ENCODE measurements at places on chromosomes 2 and 18. TPM values are rescaled to one million over a fixed set of nuclear protein-coding genes. Genes with fewer than 3 reads are reported as not detected.

DNA sequence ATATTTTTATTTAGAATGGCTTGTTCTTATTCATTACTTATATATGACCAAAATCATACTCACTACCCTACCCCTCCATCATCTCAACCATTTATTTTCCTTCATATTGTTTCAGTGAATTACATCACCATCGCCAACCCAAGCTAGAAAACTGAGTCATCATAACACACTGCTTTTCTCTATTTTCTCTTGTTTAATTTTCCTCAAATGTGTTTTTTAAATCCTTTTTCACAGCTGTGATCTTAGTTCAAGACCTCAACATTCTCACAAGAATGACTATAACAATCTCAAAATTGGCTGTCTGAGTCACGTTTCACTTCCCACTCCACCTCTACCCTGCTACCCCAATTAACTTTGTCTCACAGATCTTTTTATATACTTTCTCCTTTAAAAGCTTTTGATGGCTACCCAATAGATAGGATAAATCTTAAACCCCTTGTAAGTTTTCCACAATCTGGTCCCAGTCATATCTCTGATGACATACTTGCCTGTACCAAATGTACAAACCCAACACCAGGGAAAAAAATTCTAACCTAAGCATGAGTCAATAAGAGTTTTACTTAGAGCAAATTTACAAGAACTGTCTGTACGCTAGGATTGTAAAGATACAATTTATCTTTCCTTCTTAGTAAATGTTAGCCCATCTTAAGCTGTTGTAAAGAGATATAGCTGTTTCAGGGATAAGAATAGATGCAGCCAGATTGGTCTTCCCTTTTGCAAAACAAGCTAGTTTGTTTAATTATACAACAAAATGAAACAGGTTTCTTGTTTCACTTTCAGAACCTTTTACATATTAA is 635.1 kb upstream of the SLC39A10 start:
- DNase-seq = no peak

DNA sequence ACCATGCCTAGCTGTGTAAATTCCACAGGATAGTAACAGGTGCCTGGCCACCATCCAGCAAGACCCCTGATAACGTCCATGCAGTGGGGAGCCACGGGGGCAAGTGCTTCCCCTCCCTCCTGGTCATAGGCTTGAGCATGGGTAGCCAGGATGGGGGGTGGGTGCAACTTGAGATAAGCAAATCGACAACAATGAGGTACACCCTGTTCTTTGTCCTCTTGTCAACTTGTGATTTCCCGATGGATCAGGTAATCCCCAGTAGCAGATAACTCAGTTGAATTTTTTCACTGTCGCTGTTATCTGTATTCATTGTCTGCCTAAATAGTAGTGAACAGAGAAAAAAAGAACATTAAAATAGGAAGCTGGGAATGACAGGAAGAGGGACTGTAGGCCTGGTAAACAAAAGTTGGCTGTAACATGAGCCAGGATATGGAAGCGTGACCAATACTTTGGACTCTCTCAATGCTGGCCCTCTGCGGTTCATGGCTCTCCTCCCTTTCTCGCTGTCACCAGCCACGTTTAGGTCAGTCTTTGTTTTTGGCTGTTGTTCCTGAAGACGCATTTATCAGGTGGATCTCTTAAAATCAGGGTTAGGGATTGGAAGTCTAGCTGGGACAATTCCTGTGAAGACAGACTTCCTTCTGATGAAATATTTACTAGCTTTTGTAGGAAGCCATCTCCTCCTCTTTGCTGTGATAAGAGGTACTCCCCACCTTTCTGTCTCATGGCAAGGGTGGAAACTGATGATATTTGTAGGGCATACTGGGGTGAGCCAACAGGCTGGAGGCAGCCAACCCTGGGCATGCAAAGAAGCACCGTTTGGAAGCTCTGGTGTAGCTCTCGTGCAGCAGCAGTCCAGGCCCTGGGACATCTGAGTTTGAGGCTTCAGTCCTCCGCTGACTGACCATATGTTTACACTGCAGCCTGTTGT is 42.4 kb downstream of the TCF7L1 start:
- DNase-seq = peak; percentile 47

- no peak for DNase-seq
Measured at GRCh38 chr18:8504424-8504823, 104.8 kb upstream of the RAB12 start.

- no peak for DNase-seq
Measured at GRCh38 chr2:69561101-69561500, 82.4 kb downstream of the AAK1 start.

DNA sequence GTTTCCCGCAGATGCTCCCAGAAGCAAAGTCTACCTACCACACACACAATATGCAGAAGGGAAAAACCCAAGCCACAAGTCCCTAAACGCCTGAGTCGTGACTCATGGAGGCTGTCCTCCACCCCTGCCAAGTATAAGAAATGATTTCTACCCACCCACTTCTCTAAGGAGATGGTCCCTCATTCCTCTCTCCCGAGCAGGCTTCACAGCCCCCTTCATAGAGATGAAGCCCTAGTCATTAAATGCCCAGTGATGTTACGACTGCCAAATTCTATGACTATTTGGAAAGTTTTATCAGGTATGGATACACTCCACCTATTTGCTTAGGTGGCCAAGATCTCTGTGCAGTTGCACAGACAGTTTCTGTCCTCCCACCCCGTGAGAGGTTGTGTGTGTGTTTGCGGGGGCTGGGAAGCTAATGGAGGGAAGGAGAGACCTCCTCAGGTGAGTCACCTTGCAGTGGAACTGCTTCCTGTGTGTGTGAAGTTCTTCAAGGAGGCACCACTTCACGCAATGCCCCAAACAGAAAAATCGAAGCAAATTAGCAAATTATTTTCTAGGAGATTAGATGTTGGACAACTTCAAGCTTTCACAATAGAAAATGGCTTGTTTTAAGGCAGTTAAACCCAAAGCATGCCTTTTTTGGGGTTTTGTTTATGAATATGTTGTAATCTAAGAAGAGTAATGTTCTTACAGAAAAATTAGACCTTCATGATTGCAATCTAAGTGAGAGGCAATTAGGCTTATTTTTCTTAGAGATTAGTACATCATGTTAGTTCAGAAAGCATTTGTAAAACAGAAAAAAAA is 175.2 kb downstream of the TGIF1 start:
- no peak for DNase-seq

- DNase-seq = no peak
Measured at GRCh38 chr2:171512683-171513195, 9.5 kb upstream of the CYBRD1 start.

- no peak for DNase-seq
Measured at GRCh38 chr2:106948540-106948939, 62.6 kb upstream of the ST6GAL2 start.

- DNase-seq = peak; percentile 80
Measured at GRCh38 chr18:13382366-13382953, 163.9 kb downstream of the LDLRAD4 start.

DNA sequence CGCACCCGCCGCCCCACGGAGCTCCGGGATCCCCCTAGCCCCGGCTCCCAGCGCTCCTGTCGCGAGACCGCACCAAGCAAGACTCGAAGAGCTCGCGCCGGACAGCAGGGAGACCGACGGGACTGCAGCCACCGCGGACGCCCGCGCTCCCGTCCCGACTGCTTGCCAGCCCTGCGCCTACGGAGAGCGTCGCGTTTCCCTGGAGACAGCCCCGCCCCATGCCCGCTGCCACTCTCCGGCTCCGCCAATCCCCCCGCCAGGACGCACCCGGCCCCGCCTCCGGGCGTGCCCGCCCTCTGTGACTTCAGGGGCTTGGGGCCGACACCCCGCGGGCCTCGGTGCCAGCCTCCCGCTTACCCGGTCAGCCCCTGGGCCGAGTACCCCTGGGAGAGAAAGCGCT is at the start of gene ANKMY1:
Gene ANKMY1 (minus strand): TSS at position 181 of the 400 bp plus-strand sequence. CDS start 653 bp downstream, outside the sequence.
- peak; percentile 89 for DNase-seq

DNA sequence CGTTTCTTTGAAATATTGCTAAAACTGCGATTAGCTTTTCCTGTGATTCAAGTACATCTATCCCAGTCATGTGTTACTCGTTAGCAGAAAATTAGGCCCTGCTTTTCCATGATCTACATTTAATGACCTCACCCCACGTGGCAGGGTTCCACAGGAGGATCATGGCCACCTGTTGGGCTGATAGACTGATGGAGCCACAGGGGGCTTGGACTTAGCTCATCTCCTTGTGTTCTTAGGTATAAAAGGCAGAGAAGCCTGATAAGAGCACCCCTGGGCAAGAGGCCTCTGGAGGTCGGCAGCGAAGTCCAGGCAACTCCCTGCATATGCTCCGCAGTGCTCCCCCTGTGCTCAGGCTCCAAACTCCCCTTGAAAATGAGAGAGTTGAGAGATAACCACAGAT is 12.9 kb downstream of the FZD7 start:
- DNase-seq = no peak

- DNase-seq = no peak
Measured at GRCh38 chr18:43081396-43081795, 34.1 kb downstream of the RIT2 start.

- DNase-seq = peak; percentile 52
Measured at GRCh38 chr2:238651306-238652052, 196.4 kb upstream of the TWIST2 start.

DNA sequence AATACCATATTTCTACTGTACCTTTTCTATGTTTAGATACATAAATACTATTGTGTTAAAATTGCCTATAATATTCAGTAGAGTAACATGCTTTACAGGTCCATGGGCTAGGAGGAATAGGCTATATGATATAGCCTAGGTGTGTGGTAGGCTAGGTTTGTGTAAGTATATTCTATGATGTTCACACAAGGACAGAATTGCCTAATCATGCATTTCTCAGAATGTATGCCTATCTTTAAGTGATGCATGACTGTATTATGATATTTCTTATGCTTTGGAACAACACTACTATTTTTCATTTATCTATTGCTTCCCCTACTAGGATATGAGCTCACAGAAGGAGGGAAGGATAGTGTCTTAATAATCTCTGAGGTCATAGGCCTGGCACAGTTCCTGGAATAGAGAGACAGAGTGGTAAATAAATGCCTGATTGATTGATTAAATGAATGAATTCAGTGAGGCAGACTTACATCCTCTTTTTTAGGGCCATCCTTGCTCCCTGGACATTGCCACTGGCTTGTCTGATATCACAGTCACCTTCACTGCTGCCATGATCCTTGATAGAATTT is 121.0 kb downstream of the MYO3B start:
- DNase-seq = no peak

DNA sequence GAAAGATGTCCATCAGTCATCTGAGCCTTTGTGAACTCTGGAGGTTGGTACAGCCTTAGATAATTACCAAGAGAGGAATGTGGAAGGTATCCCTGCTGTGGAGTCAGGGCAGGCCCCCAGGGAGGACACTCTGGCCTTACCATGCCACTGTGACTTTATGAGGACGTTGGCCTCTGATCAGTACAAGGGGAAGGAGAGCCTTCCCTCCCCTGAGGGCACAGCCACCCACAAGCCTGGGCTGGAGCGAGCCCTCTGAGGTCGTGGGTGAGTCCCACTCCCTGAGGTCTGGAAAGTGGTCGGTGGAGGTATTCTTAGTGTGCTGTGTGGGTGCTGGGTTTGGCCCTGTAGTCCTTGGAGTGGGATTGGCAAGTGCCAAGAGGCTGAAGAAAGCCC is 91.6 kb downstream of the STPG4 start:
- no peak for DNase-seq

DNA sequence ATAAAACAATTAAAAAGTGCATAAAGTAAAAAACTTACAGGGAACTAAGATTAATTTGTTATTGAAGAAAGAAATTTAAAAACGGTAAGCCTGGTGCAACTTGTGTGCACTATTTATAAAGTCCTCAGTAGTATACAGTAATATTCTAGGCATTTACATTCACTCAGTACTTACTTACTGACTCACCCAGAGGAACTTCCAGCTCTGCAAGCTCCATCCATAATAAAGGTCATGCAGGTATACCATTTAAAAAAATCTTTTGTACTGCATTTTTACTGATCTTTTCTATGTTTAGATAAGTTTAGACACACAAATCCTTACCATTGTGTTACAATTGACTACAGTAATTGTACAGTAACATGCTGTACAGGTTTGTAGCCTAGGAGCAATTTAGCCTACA is 51.5 kb upstream of the NXPH2 start:
- no peak for DNase-seq

DNA sequence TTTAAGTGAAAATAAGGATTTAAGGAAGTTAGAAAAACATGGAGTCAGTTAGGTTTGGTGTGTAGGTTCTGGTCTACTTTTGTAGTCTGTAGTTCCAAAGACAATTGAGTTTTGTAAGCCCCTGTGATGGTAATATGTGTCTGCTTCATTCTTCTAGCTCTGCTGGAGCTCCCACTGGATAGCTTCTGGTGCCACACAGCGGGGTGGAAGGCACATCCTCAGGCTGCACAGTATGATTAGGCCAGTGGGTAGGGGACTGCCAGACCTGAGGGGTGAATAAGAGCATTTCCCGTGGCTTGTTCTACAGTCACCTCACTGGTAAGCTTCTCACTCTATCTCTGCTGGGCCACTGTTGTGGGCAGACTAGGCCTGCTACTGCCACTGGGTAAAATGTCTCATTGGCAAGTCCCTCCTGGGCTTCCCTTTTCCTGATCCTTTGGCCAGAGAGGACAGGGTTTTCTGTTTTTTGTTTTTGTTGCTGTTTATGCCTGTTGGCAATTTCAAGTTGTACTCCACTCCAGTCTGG is 44.5 kb downstream of the TMEM131 start:
- no peak for DNase-seq

DNA sequence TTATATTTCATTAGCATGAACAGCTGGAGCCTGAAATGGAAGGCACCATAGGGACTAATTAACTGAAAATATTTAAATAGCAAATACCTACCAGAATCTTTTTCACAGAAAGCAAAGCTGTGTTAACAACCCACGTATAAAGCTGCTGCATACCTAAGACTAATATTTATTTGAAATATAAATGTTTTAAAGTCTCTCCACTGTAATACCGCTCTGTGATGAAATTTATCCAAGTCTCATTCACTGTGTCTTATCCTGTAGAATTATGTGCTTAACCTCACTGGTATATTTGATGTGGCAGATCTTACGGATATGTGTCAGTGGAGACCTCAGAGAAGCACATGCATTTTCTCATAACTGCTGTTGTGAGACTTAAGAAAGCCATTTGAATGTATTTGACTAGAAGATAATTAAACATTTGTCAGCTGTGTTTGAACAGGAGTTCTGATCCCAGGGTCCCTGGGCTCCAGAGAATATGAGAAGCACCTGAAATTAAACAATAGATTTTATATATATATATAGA is 373.3 kb downstream of the ZNF804A start:
- no peak for DNase-seq

DNA sequence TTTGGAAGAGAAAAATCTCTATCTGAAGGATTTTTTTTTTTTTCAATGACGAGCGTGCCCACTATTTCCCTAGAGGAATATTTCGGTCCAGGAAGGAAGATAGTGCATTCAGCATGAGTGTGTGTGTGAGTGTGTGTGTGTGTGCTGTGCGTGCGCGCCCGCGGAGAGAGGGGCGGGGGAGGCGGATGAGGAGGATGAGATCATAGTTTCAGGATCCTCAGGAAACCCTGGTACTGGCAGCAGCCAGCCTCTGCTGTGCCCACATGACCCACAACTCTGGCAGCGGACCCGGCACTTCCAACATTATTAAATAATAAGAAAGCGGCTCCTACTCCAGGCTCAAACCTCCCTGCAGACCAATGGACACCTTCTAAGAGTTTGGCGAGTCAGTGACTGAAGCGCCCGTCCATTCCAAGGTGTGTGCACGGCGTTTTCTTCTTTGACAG is 217.0 kb upstream of the DTNA start:
- peak; percentile 91 for DNase-seq

Gene FEV
- total RNA-seq = not detected

Gene SULT1C2
- total RNA-seq = not detected

Gene TBC1D8
- total RNA-seq = 48.4 TPM

Gene ICA1L
- 0.72 TPM for total RNA-seq

Data from lower leg skin (tissue), 4 donors.